ENCODE measurements at places on chromosomes 6 and 20. TPM values are rescaled to one million over a fixed set of nuclear protein-coding genes. Genes with fewer than 3 reads are reported as not detected.

DNA sequence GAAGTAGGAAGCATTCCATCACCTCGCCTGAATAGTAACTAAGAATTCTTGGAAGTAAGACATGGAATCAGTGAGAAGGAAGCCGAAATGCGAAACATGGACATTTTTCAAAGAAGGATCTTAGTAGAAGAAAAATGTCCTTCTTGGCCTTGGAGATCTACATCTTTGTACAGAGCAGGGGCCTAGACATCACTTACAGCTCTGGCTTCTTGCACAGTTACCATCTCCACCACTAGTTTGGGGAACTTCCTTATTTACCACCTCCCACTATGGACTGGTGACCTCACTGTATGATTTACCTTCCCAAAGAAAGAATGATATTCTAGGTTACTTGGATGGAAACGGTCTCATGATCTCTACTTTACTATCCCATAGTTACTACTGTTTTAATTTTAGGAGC lies 15.7 kb downstream of the CASS4 start:
- H3K27me3 ChIP-seq = no peaks in the 10 kb centered on the region
- H3K27ac ChIP-seq = no peak overlapping the region
- H3K36me3 ChIP-seq = no peaks in the 10 kb centered on the region
- H3K4me1 ChIP-seq = peaks cover 32% of the 10 kb centered on the region

- no peaks in the 10 kb centered on the region for H3K27me3 ChIP-seq
- H3K27ac ChIP-seq = no peak overlapping the region
- peaks cover 24% of the 10 kb centered on the region for H3K36me3 ChIP-seq
- peaks cover 20% of the 10 kb centered on the region for H3K4me1 ChIP-seq
These were observed 8.4 kb downstream of the UCKL1 start for GRCh38 chr20:63947638-63948456.

DNA sequence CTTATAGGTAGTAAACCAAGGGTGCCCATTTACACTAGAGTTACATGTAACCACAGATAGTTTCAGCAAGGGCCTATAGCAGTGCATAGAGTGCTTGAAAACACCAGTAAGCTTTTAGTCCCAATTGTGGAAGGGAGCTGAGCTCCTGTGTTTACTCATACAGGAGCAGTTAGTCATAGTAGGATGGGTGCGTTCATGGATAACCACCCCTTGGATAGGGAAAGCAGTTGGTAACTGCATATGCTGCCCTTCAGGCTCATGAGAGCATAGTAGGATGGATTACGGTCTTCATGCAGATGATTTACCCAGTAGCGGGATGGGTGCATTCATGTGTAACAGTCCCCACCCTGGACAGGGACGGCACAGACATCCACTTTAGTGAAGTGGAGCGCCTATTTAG lies 45.1 kb downstream of the OR2B6 start:
- H3K36me3 ChIP-seq = no peaks in the 10 kb centered on the region
- H3K27ac ChIP-seq = no peak overlapping the region
- no peaks in the 10 kb centered on the region for H3K27me3 ChIP-seq
- H3K4me1 ChIP-seq = no peaks in the 10 kb centered on the region
- no peak overlapping the region for H3K4me3 ChIP-seq
- no peak for DNase-seq

DNA sequence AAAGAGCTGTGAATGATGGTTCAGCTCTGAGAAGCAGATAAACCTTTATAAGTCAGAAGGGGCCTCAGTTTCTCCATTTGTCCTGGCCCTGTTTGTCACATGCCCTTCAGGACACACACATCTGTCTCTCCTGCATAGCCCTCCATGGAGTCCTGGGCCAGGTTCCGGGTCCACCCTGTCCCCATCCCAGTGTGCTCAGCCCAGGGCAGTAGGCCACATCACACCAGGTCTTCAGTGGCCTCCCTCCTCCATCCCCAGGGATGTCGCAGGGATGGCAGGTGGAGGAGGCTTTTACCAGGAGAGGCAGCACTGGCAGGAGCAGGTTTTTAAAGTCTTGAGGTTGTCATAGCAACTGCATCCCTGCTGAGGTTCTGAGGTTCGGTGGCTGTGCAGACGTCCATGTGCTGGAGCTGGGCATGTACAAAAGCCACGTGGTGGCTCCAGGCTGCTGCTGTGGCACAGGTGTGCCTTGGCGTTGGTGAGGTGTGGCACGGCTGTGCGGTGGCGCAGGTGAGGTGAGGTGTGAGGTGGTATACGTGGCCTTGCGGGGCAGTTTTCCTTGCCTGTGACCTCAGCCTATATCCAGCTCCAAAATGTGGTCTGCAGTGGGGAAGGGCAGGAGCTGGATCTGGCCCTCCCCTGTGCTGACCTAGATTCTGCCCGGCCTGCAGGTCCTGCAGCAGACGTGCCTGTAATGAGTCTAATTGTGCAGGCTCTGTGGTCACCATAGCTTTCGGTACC lies 8.0 kb upstream of the NPBWR2 start:
- no peak for DNase-seq
- H3K36me3 ChIP-seq = no peaks in the 10 kb centered on the region
- H3K27ac ChIP-seq = no peak overlapping the region
- no peak overlapping the region for H3K4me3 ChIP-seq

DNA sequence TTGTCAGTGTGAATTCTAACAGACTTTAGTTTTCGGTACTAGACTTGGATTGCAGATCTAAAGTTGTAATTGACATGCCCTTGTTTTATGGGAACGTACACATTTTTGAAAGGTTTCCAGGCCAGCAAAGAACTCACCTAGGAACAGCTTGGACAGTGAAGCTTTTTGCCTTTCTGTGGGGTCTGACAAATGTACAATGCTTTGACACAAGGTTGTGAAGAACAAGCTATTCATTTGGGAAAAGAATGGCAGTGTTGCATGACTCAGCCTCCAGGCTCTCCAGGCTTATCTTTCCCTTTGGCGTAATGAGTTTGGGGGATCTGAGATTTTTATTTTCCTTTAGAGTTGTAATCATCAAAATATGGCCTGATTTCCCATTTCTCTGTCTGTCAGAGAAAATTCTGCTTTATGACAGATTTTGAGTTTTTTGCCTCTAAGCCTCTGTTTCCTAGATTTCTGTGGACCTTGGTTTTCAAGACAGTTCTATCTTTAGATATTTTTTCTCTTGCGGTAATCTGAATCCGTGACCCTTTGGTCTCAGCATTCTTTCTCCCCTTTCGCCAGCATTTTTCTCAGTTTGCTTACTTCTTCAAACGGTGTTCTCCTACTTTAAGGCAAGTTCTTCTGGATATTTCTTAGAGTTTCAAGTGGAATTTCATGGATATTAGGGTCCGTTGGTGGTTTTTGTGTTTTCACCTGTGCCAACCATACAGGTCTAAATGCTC lies 221.0 kb downstream of the ADGB start:
- no peaks in the 10 kb centered on the region for H3K27me3 ChIP-seq
- H3K27ac ChIP-seq = peak overlapping the region; percentile 86
- H3K4me1 ChIP-seq = peaks cover 29% of the 10 kb centered on the region
- H3K36me3 ChIP-seq = no peaks in the 10 kb centered on the region
- peak; percentile 30 for DNase-seq
- H3K4me3 ChIP-seq = peak overlapping the region; percentile 52

DNA sequence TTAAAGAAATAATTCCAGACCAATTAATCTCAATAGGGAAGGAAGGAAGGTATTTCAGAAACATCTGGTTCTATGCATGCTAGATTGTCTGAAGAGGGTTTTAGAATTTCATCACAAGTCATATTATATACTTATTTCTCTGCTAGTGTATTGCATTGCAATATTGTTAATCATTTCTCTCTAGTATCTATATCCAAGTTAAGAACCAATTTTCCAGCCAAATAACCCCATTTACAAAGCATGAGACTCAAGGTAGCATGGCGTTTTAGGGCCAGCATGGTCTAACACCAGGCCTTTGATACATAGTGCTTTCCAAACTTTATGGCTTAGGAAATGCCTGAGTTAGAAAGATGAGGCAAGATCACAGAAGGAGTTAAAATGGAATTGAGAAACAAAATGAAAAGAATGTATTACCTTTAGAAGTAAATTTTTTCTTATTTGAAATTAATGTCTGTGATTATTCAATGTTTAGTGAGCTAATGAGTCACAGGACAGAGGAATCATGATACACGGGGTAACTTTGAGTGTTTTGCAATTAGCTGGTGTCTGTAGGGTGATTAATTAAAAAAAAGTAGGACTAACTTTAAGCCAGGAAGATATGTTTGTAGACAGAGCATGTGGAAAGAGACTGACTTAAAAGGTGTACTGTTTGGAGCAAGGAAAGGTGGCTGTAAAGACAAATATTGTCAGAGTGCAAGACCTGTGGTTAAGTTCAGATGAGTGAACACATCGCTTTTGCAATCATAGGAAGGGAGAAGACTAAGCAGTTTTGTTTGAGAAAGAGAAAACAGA lies 1006.2 kb upstream of the CITED2 start:
- H3K36me3 ChIP-seq = no peaks in the 10 kb centered on the region
- DNase-seq = no peak
- H3K4me3 ChIP-seq = no peak overlapping the region
- peaks cover 4% of the 10 kb centered on the region for H3K4me1 ChIP-seq

DNA sequence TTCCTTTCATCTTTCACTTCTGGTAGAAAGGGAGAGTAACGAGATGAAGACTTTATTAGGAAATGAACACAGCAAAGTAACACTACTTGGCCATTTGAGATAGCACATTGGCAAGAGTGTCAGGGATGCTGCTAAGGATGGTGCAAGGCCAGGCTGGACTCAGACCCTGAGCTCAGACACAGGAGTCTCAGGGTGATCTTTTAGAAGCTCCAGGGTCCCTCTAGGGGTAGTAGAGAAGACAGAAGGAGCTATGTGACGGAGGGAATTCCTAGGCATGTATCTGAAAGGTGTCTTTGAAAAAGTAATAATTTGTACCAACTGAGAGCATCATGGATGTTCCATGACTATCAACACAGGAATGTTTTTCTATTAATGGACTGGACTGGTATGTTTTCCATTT lies 436.5 kb downstream of the DHX35 start:
- H3K27ac ChIP-seq = no peak overlapping the region
- peaks cover 9% of the 10 kb centered on the region for H3K27me3 ChIP-seq
- no peaks in the 10 kb centered on the region for H3K4me1 ChIP-seq
- H3K36me3 ChIP-seq = no peaks in the 10 kb centered on the region
- no peak overlapping the region for H3K4me3 ChIP-seq
- DNase-seq = peak; percentile 7

DNA sequence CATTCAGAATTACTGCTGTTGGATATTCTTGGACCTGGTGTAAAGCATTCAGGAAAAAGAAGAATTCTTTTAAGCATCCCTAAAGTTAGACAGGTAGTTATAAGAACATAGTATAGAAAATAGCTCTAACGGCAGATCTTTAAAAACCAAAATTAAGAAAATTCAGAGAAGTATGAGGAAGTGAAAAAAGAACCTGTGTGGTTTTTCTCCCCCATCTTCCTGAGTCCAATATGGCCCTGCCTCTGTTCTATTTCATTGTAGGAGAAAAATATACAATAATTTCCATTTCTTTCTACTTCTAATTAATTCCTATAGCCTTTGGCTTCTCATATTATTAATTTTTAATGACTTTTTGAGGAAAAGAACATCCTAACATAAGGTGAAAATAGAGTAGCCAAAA lies 47.1 kb downstream of the FHL5 start:
- no peak overlapping the region for H3K4me3 ChIP-seq
- no peak overlapping the region for H3K27ac ChIP-seq
- no peaks in the 10 kb centered on the region for H3K36me3 ChIP-seq
- no peaks in the 10 kb centered on the region for H3K4me1 ChIP-seq
- no peak for DNase-seq

DNA sequence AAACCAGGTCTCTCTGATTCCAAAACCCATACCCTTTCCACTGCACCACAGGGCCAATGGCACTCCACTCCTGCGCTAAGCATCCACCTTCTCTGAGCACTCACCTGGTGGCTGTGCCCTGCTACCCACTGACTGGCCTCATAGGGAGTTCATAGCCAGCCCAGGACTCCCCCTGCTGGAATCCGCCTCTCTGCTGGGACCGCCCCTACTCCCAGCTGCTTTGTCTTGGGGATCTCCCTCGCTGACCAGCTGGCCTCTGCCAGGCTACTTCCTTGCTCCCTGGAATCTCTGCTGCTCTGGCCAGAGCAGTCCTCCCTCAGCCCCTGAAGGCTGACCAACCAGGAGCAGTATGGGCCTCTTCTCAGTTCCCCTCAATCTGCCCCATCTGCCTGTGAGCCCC lies 129.7 kb downstream of the FAXC start:
- no peak overlapping the region for H3K4me3 ChIP-seq
- no peaks in the 10 kb centered on the region for H3K4me1 ChIP-seq
- no peaks in the 10 kb centered on the region for H3K36me3 ChIP-seq
- H3K27me3 ChIP-seq = no peaks in the 10 kb centered on the region

- no peaks in the 10 kb centered on the region for H3K27me3 ChIP-seq
- H3K36me3 ChIP-seq = no peaks in the 10 kb centered on the region
- no peak overlapping the region for H3K27ac ChIP-seq
- no peak overlapping the region for H3K4me3 ChIP-seq
These were observed 88.6 kb upstream of the ARID1B start for GRCh38 chr6:156688620-156688971.

- H3K27ac ChIP-seq = no peak overlapping the region
- no peak overlapping the region for H3K4me3 ChIP-seq
- DNase-seq = no peak
These were observed 42.9 kb downstream of the ARHGAP18 start for GRCh38 chr6:129667034-129667433.

GRCh38 chr6:125747589-125748405 lies 1.6 kb upstream of the HEY2 start:
- H3K27ac ChIP-seq = no peak overlapping the region
- H3K4me1 ChIP-seq = peaks cover 4% of the 10 kb centered on the region
- peak; percentile 36 for DNase-seq
- peak overlapping the region; percentile 64 for H3K4me3 ChIP-seq
- H3K27me3 ChIP-seq = peaks cover 40% of the 10 kb centered on the region
- no peaks in the 10 kb centered on the region for H3K36me3 ChIP-seq

- H3K27ac ChIP-seq = no peak overlapping the region
- H3K36me3 ChIP-seq = peaks cover 28% of the 10 kb centered on the region
- no peak overlapping the region for H3K4me3 ChIP-seq
- H3K27me3 ChIP-seq = no peaks in the 10 kb centered on the region
- H3K4me1 ChIP-seq = 0 out of 2 replicates have a peak, but pooled peaks cover 3% of the 10 kb centered on the region
These were observed 11.4 kb downstream of the TRIM38 start for GRCh38 chr6:25973923-25974555.

The ACTL10 gene
- not detected for total RNA-seq

The OR2J3 gene
- total RNA-seq = not detected

The SLX4IP gene
- total RNA-seq = 10.3 TPM

The TINAG gene
- total RNA-seq = not detected

The EPPIN gene
- total RNA-seq = not detected

Measured in SJCRH30 (cell line).